ENCODE measurements at places on chromosomes 6 and 20.

DNA sequence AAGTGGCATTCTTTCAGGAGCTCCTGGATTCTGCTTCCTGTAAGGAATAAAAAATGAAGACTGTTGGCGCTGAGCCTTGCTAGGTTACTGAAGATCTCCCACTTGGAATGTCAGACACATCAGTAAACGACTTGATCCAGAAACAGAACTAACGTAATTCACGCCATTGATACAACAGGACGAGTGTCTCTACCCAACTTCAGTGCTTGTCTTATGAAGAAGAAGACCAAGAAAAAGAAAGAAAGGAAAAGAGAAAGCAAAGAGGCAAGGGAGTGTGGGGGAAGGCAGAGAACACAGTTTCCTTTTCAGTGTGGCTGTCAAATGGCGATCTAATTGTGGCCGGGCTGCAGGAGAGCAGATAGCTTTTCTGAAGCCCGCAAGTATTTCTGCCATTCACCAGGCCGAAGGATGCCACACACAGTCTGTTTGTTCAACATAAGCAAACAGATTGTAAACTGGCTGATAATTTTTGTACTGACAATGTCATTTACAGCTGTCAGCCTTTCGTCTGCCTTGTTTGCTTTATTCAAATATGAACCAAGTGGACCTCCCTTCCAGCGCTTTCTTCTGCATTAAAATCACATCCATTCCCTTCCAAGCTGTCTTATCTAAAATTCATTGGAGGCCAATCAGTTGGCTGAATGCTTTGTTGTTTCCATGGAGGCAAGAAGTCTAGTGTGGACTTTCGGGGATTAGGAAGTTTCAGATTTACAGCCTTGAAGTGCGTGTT, 180.6 kb downstream of the FOXA2 start:
- DNase-seq, result no peak

DNA sequence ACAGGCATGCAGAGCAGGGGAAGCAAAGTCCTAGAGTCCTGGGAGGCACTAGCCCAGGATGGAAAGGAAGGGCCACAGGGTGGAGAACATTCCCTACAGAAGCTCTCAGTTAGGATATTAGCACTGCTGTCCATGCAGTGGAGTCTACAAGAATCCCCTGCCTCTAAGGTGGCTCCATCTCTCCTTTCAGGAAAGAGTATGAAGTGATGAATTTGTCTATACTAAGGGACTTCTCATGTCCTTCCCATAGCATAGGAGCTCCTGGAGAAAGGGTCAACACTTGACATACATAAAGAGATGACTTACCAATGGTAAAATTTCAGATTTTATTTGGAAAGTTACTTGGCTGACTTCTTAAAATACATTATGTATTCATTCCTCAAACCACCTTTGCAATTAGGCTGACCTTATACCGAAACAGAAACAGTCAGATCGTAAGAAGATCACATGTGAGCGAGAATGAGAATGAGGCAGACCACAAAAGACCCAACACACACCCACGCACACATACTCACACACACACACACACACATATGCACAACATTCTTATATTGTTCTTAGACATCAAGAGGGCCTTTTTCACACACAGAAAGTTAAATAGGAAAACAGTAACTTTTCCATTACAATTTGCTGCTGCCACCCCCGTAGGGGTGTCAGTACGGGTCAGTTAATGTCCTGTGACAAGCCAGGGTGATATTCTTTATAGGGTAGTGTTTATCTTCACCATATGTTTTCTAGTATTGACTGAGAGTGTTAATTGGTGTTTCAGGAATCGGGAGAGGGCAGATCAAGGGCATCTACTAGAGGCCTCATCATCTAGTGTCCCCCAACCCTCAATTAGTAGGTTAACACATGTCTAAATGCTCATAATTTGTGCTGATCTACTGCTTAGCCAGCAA, 159.4 kb downstream of the FAXC start:
- no peak for DNase-seq

- DNase-seq, result no peak
Measured at GRCh38 chr6:43952746-43953145, 174.5 kb downstream of the MRPL14 start.

DNA sequence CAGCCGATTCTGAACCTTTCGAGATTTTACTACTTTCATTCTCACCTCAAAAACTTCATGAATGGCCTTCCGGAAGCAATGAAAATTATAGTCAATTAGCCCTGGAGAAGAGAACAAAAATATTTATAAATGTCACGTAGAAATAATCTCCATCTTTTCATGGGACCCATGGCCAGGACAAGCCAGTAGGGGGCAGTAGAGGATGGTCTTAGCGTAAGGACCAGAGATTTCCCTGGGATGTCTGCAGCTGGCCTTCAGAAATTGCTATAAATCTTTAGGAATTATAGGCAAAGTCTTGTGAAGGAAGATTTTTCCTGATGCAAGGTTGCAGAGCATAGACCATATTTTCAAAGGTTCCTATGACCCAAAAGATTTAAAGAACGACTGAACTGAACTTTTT, 15.6 kb upstream of the UBE2J1 start:
- peak; percentile 56 for DNase-seq

DNA sequence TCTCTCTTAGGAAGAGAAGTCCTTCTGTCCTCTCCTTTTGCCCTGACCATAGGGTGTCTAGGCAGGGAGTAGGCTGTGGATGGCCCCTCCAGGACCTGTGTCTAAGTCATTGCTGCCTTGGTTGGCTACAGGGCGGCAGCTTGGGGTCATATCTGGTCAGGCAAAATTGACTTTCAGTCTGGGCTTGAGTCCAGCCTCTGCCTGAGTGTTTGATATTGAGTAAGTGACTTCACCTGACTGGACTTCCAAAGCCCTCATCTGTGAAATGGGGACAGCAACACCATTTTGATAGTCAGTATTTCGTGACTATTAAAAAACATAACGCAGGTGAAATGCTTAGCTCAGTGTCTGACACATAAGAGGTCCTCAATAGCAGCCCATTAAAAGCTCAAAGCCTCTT, 4.6 kb downstream of the TGM3 start:
- no peak for DNase-seq

DNA sequence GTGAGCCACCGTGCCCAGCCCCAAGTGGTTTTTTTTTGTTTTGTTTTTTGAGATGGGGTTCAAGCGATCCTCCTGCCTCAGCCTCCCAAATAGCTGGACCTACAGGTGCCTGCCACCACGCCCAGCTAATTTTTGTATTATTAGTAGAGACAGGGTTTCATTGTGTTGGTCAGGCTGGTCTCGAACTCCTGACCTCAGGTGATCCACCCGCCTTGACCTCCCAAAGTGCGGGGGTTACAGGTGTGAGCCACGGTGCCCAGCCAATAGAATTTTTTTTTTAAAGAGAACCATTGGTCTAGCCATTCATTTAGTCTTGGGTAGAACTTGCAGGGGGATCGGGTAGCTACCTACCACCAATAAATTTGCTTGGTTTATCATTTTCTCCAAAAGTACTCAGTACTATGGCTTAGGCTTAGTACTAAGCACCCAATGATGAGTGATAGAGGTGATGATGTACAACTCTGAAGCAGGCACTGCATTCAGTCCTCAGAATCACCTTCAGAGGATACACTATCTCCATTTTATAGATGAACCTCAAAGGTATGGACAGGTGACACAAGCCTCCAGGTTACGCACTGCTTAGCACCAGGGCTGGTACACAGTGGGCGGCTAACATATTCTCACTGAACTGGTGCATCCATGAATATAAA, 12.9 kb upstream of the C20orf203 start:
- DNase-seq, result no peak

- DNase-seq, result no peak
Measured at GRCh38 chr6:87199787-87200186, 44.4 kb downstream of the ZNF292 start.

- no peak for DNase-seq
Measured at GRCh38 chr20:48288930-48289507, 503.7 kb upstream of the SULF2 start.

All from pancreas (tissue), 10 donors.